GM13976 (cell line): ENCODE measurements at places on chromosomes 3 and 15.

DNA sequence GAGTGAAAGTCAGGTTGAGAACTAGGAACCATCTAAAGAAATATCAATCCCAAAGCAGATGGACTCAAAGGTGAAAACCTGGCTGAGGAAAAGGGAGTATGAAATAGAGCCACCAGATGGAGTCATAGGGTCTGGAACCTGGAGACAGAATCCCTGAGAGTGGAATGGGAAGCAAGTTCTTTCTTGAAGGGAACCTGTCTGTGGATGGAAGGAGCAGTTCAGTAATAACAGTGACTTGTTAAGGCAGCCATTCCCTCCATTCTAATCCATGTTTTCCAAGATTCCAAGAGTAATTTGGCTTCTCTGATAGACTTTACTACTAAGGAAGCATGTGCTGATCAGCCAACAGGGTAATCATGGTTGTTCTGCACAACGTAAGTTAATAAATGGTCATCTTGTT is 22.5 kb upstream of the AQP9 start:
- no peak for DNase-seq

- no peak for DNase-seq
Measured at GRCh38 chr3:140448001-140448400, 229.9 kb upstream of the TRIM42 start.

- DNase-seq: no peak
Measured at GRCh38 chr15:29138260-29138659, 131.4 kb downstream of the NSMCE3 start.

DNA sequence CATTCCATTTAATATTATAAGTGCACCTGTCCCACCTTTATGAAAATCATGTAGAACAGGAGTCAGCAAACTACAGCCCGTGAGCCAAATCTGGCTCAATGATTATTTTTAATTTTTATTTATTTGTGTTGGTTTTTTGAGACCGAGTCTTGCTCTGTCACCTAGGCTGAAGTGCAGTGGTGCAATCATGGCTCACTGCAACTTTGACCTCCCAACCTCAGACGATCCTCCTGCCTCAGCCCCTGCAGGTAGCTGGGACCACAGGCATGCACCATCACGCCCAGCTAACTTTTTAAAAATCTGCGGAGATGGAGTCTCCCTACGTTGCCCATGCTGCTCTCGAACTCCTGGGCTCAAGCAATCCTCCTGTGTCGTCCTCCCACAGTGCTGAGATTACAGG is 42.0 kb downstream of the MYO1E start:
- no peak for DNase-seq
